Omental fat pad (tissue), 4 donors: ENCODE measurements at places on chromosomes 1 and 21. TPM values are rescaled to one million over a fixed set of nuclear protein-coding genes. Genes with fewer than 3 reads are reported as not detected.

DNA sequence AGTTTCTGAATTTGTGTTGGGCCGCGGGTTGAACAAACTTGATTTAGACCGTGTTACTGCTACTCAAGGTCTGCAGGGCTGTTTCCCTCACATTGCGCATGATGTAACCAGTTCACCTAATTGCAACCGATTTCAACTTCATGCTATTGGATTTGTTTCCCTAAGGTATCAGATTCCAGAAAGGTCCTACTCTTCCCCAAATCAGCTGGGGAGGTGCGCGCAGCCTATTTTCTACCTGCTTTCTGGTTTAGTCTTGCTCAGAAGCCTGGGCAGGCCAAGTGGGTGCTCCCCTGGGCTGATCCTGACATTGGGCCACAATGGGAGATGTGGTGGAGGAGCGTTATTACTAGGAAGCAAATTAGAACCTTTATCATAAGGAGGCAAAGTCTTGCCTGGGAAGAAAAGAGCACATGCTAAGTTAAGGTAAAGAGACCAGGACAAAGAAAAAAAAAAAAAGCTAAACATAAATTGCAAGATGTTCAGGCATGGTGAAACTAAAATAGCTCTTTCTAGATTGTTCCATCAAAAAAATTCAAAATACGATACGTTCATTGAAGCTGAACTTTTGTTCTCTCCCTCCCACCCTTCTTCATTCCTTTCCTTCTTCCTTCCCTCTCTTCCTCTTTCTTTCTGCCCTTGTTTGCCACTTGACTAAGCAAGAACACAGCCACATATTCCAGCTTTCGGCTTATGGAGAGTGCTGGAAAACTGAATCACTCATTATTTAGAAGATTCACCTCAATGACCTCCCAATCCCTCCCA is 28.8 kb upstream of the TARBP1 start:
- DNase-seq, result no peak

DNA sequence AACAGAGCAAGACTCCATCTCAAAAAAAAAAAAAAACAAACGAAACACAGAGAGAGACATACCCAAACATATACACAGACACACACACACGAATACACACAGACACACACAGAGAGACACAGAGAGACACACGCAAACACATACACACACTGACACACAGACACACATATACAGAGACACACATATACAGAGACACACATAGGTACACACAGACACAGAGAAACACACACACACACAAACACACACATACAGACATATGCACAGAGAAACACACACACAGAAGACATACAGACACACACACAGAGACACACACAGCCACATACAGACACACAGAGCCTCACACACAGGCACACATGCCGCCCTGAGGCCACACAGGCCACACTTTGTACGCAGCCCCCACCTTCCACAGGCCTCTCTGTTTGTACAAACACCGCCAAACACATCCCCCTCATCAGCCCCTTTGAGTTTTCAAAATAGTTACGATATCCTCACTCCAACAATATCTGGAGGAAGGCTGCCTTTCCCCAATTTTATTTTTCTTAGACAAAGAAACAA is 57.5 kb upstream of the ABCG1 start:
- DNase-seq, result no peak

SPOCD1 gene
- 23.2 TPM for total RNA-seq

DNA sequence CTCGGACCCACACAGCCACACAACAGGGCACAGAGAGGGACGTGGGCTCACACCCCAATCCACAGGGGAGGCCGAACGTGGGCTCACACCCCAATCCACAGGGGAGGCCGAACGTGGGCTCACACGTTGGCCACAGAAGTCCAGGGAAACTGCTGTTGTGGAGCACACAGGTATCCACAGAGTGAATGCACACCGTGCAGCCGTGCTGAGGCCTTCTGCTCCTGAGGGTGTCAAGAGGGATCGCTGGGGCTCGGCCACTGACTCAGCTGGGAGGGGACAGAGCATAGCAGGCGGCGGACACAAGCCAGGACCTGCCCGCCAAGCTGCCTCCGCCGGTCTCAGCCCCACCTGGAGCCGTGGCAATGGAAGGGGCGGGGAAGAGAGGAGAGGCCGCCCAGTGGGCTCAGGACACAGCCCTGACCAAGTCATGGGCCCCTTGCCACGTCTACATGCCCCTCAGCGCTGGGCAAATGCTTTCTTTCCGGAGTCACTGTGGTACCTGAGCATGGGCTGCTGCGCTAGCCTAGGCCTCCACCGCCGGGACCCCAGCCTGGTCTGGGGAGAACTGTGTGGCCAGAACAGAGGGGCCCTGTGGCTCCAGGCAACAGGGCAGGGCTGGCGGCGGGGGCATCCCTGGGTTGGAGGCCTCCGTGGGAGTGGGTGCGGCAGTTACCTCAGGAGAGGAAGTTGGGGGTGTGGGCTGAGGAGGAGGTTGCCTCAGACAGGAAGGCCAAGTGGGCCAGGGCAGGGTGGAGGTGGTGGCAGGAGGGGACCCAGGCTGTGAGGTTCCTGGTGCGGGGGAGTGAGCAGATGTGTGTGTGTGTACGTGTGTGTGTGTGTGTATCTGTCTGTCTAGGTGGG is 1.2 kb downstream of the SYTL1 start:
- DNase-seq, result no peak

DNA sequence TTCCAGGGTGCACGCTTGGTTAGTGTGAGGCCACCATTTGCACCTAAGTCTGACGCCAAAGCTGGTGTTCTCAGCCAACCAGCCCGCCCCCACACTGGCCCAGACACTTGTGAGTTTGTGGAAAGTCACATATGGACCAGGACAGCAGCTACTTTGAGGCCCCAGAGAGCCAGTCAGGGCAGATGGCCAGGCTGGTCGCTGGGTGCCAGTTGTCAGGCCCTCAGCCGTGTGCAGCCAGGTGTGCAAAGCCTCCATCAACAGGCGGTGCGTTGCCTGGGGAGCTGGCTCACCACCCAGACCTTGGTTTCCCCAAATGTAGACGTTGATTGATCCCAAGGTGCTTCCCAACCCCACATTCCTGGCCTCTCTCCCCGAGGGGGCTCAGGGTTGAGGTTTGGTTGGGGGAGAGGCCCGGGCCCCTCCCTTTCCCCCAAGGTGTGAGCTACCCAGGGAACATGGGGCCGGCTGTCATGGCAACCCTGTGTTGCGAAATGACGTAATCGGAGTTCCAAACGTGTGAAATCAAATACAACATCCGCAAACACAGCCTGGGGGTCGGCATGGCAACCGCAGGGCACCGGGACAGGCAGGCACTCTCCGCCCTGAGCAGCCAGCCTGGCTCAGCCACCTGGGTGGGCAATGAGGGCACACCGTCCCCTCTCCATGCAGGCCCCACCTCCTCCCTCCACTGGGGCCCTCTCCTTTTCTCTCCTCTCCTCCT is 42.2 kb upstream of the WNT4 start:
- DNase-seq, result no peak

GRCh38 chr1:30418939-30419720 is 304.3 kb downstream of the MATN1 start:
- no peak for DNase-seq

DNA sequence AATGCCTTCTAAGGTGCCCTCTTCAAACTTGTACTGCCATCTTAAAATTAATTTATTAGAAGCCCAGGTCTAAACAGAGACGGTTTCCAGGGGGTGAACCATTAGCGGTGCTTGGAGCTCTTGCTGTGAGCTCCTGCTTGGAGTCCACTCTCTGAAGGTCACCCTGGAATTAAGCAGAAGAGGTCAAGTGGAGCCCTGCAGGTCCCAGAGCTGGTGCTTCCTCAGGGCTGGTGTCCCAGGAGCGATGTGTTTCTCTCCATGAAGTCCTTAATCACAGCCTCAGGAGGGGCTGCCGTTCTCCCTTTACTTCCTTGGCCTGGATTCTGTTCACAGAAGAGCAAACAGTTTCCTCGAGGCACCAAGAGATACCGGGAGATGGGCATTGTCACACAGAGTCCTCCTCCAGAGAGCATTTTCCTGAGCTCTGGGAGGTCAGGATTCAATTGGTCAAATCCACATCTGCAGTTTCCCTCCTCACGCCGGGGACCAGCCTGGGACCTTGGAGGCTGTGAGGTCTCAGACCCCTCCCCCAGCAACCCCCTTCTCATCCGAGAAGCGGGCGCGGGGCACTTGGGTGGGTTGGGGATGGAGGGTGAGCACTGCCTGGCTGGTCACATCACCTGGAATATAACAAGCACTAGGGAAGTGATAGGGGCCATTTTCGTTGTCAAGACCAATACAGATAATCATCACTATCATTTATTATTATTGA is 310.4 kb downstream of the AJAP1 start:
- no peak for DNase-seq

CREB3L4 gene
- 7.9 TPM for total RNA-seq

DNA sequence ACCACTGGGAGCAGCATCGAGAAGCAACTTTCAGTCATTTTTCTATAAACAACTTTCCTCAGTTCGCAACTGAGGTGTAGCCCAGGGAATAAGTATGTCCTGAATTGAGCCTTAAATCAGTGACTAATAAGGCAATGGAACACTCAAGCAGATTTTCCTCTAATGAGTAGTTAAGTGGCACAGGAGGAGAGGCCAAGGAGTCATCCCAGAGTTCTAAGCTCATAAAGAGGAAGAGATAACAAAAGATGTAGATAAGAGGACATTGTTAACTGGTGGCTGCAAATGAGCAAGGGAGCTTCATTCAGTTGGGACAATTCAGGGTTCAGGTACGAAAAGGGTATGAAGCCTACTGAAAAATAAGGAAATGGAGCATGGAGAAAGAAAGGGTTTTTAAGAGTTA is 64.5 kb downstream of the LRRC40 start:
- DNase-seq, result no peak

GRCh38 chr1:197339106-197340060 is 71.3 kb downstream of the CRB1 start:
- DNase-seq, result no peak

GRCh38 chr1:80624682-80625081 is 1176.1 kb upstream of the ADGRL2 start:
- DNase-seq, result no peak

GBP1 gene
- total RNA-seq, result 19.6 TPM

DNA sequence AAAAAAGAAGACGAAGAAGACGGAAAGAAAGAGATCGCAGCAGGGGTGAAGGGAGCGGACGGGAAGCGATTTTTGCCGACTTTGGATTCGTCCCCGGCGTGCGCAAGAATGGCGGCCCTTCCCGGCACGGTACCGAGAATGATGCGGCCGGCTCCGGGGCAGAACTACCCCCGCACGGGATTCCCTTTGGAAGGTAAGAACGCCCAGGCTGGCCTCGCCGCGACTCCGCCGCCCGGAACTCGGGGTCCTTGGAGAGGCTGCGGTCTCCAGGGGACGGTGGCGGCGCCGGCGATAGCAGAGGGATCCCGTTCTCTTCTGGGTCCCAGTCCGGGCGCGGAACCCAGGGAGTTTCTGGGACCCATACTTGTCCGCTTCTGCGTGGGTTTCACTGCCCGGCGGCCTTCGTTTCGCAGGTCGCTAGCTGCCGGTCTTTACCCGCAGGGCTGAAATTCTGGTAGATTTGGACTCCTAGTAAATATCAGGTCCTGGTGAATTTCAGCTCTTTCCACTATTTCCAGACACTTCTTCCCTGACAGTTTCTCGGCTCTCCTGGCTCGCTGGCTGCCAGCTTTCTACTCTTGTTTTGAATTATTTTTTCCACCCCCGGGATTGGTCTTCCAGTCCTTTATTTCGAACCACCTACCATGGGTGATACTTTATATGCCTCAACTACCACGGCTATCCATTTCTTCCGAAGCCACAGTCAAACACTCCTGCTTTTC is 1.0 kb downstream of the PAX7 start:
- DNase-seq, result no peak

DNA sequence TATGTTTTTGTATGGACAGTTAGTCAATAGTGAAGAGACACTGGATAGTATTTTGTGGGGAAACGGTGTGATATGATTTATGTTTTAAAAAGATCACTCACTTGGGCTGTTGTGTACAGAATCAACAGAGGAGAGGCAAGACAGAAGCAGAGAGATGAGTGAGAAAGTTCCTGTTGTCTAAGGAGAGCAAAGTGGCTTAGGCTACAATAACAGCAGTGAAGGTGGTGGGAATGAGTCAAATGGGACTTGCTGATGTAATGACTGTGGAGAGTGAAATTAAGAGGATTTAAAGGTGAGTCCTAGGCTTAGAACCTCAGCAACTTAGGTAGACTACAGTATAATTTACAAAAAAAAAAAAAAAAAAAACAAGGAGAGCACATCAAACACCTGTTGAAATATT is 169.2 kb upstream of the HP1BP3 start:
- no peak for DNase-seq

GIPC2 gene
- total RNA-seq, result 15.9 TPM

- DNase-seq, result no peak
Measured at GRCh38 chr1:52159033-52159789, 17.3 kb downstream of the ZFYVE9 start.

DNA sequence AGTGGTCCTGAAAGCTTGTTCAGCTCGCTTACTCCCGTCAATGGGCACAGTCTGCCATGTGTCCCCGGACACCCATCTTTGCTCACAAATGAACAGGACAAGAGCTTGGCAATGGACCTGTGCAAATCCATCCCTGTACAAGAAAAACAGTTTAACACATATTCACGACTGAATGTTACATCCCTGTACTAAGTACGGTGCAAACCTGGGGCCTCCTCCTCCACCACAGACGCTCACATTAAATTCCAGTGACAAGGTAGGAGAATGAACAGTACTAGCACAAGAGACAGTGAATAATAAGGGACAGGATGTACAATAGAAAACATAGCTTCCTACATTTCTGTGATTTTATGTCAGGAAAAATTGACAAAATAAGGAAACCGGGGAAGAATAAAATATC is 187.7 kb downstream of the ASTN1 start:
- DNase-seq, result no peak

GRCh38 chr1:228852024-228852423 is 116.7 kb downstream of the RHOU start:
- DNase-seq, result no peak

DNA sequence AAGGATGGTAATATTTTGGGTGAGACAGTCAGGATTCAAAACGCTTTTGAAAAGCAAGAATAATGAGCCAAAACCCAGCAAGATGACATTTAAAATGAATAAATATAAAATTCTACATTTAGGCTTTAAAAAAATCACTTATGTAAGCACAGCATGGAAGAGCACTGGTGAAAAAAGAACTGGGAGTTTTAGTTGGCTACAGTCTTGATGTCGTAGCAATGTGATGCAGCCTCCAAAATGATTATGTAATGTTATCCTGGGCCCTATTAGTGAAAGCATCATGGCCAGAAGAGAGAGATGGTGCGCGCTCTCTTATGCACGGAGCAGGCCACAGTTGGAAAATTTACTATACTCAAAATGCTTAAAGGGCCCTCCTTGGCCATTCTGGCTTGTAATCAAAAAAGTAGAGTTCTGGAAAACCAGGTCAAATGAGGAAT is 5.1 kb downstream of the KCNJ9 start:
- no peak for DNase-seq

NEK2 gene
- not detected for total RNA-seq
